ENCODE measurements at places on chromosomes 4 and X. TPM values are rescaled to one million over a fixed set of nuclear protein-coding genes. Genes with fewer than 3 reads are reported as not detected.
A peak's percentile ranks its signal among the peaks of the same experiment; 100 is the strongest.

GRCh38 chr4:85092943-85093342, 126.5 kb upstream of the WDFY3 start:
- no peak overlapping the region for H3K27ac ChIP-seq
- no peak for DNase-seq
- H3K36me3 ChIP-seq: no peaks in the 10 kb centered on the region
- H3K4me3 ChIP-seq: no peak overlapping the region

GRCh38 chr4:158810487-158811215, 41.8 kb downstream of the FNIP2 start:
- H3K27me3 ChIP-seq: no peaks in the 10 kb centered on the region
- no peak overlapping the region for H3K4me3 ChIP-seq
- peaks cover 68% of the 10 kb centered on the region for H3K4me1 ChIP-seq

- peak; percentile 46 for DNase-seq
- no peak overlapping the region for H3K27ac ChIP-seq
- no peaks in the 10 kb centered on the region for H3K27me3 ChIP-seq
- no peak overlapping the region for H3K4me3 ChIP-seq
- no peaks in the 10 kb centered on the region for H3K36me3 ChIP-seq
Observed at GRCh38 chr4:107183155-107183774, 147.2 kb upstream of the DKK2 start.

GRCh38 chr4:37742149-37742548, 56.0 kb upstream of the RELL1 start:
- peaks cover 3% of the 10 kb centered on the region for H3K4me1 ChIP-seq
- no peak for DNase-seq
- no peaks in the 10 kb centered on the region for H3K36me3 ChIP-seq
- H3K4me3 ChIP-seq: no peak overlapping the region
- peak overlapping the region; percentile 9 for H3K27ac ChIP-seq

GRCh38 chrX:3811331-3812311, 98.2 kb upstream of the PRKX start:
- DNase-seq: peak; percentile 31
- no peak overlapping the region for H3K27ac ChIP-seq

EDNRA gene
- polyA plus RNA-seq: 15.0 TPM

DNA sequence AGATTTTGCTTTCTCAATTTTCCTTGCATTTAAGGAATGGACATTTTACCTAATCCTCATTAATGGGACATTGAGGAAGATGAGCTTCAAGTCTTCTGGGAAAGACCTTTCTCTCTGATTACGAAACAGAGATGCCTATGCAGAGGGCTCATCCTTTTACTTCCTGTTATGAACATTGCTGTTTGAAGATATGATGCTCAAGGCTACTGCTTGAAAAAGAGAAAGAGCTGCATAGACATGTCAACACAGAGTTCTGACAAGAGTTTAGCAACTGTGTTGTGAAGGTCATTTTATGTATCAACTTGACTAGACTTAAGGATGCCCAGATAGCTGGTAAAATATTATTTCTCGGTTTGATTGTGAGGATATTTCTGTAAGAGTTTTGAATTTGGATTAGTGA, 13.8 kb upstream of the GNPDA2 start:
- H3K27me3 ChIP-seq: no peaks in the 10 kb centered on the region
- H3K27ac ChIP-seq: no peak overlapping the region

DNA sequence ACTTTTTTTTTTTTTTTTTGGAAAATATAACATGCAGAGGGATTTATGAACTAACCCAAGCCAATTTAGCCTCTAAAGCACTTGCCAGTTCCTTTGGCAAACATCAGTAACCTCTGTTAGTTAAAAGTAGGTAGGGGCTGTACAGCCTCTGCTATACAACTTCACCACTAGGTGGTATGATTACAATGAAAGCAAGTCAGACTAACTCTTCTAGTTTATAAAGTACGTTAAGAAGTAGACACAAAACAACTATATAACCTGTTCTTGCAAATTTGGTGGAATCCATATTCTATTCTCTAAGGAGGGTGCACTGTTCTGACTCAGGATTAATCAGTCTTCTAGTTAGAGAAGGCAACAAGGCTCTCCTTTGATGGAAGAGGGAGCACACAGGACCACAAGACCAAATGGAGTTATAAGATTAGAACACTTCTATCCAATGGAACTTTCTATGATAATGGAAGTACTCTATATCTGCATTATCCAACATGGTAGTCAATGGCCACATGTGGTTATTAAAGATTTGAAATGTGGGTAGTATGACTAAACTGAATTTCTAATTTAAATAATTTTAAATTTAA, 12.8 kb downstream of the AIMP1 start:
- no peaks in the 10 kb centered on the region for H3K4me1 ChIP-seq
- peak; percentile 7 for DNase-seq
- no peaks in the 10 kb centered on the region for H3K27me3 ChIP-seq
- H3K27ac ChIP-seq: no peak overlapping the region
- peaks cover 47% of the 10 kb centered on the region for H3K36me3 ChIP-seq
- no peak overlapping the region for H3K4me3 ChIP-seq

- no peaks in the 10 kb centered on the region for H3K27me3 ChIP-seq
- no peak overlapping the region for H3K27ac ChIP-seq
- peaks cover 18% of the 10 kb centered on the region for H3K4me1 ChIP-seq
- no peak overlapping the region for H3K4me3 ChIP-seq
- DNase-seq: no peak
Observed at GRCh38 chr4:105560421-105560848, 8.0 kb downstream of the ARHGEF38 start.

DNA sequence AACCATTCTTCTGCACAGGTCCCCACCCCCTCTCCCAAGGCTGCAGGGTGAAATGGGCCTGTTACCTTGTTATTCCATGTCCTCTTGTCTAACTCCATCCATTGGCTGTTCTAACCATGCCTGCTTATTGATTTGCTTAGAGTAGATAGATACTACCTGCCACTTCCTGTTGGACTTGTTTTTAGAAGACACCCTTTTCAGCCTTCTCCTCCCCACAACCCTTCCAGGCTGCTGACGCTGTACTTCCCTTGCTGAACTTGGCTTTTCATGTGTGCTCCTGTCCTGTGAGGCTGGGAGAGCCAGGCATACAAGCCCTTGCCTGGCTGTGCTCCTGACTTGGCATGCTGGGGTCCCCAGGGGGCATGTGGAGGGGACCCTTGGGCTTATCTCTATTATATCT, 81.9 kb downstream of the AASDH start:
- peaks cover 43% of the 10 kb centered on the region for H3K36me3 ChIP-seq
- H3K4me3 ChIP-seq: no peak overlapping the region
- H3K4me1 ChIP-seq: peaks cover 37% of the 10 kb centered on the region
- no peak for DNase-seq

ACTRT1 gene
- not detected for polyA plus RNA-seq

GRCh38 chr4:88649716-88650115, 47.9 kb downstream of the NAP1L5 start:
- no peak overlapping the region for H3K27ac ChIP-seq
- DNase-seq: no peak
- no peak overlapping the region for H3K4me3 ChIP-seq
- H3K27me3 ChIP-seq: no peaks in the 10 kb centered on the region

GRCh38 chr4:146179784-146180370, 4.4 kb downstream of the LSM6 start:
- DNase-seq: peak; percentile 9
- no peak overlapping the region for H3K27ac ChIP-seq
- peaks cover 6% of the 10 kb centered on the region for H3K4me1 ChIP-seq
- no peaks in the 10 kb centered on the region for H3K27me3 ChIP-seq

MTTP gene
- 459 TPM for polyA plus RNA-seq

DNA sequence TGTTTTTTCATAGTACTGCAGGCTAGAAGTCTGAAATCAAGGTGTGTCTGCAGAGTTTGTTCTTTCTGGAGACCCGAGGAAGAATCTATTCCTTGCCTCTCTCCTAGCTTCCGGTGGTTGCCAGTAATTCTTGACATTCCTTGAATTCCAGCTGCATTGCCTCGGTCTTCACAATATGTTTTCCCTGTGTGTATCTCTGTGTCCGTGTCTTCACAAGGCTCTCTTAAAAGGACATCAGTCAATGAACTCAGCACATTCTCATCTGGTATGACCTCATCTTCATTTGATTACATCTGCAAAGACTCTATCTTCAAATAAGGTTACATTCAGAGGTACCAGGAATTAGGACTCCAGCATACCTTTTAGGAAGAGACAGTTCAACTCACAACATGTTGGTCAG, 163.4 kb downstream of the BANK1 start:
- H3K27me3 ChIP-seq: no peaks in the 10 kb centered on the region
- H3K27ac ChIP-seq: no peak overlapping the region
- H3K4me1 ChIP-seq: no peaks in the 10 kb centered on the region
- no peaks in the 10 kb centered on the region for H3K36me3 ChIP-seq
- H3K4me3 ChIP-seq: no peak overlapping the region

GRCh38 chrX:70762285-70762684, 146.2 kb downstream of the TEX11 start:
- H3K36me3 ChIP-seq: no peaks in the 10 kb centered on the region
- no peaks in the 10 kb centered on the region for H3K4me1 ChIP-seq
- no peaks in the 10 kb centered on the region for H3K27me3 ChIP-seq
- H3K4me3 ChIP-seq: no peak overlapping the region
- DNase-seq: no peak
- no peak overlapping the region for H3K27ac ChIP-seq

PDK3 gene
- 13.3 TPM for polyA plus RNA-seq

GRCh38 chr4:176443117-176443516, 123.4 kb downstream of the SPCS3 start:
- H3K27me3 ChIP-seq: no peaks in the 10 kb centered on the region
- no peak overlapping the region for H3K4me3 ChIP-seq
- no peak for DNase-seq
- H3K36me3 ChIP-seq: no peaks in the 10 kb centered on the region
- no peak overlapping the region for H3K27ac ChIP-seq

LGI2 gene
- polyA plus RNA-seq: 3.0 TPM

GRCh38 chr4:90237751-90238530, 110.7 kb downstream of the CCSER1 start:
- H3K27me3 ChIP-seq: no peaks in the 10 kb centered on the region
- no peak overlapping the region for H3K4me3 ChIP-seq
- DNase-seq: no peak
- no peaks in the 10 kb centered on the region for H3K4me1 ChIP-seq

DNA sequence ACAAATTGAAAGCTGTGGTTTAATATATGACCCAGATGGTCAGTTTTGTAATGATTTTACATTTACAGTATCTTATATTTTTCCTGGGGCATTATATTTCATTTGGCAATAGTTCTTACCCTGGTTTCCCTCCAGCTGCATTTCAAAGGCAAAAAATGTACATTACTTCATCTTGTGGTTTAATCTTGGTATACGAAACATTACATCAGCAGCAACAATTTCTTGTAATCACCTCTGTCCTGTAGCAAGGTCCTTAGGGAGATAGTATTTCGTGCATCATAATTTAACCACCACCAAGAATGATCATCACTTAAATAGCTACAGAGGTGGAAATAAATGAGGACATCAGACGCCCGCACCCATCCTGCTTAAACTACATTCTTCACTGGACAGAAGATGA, 48.8 kb downstream of the HS6ST2 start:
- H3K36me3 ChIP-seq: no peaks in the 10 kb centered on the region
- no peaks in the 10 kb centered on the region for H3K4me1 ChIP-seq
- no peak for DNase-seq
- H3K27me3 ChIP-seq: no peaks in the 10 kb centered on the region

GAGE12J gene
- not detected for polyA plus RNA-seq

VEGFC gene
- 6.6 TPM for polyA plus RNA-seq

- H3K4me1 ChIP-seq: no peaks in the 10 kb centered on the region
- H3K27ac ChIP-seq: no peak overlapping the region
- no peaks in the 10 kb centered on the region for H3K36me3 ChIP-seq
- no peaks in the 10 kb centered on the region for H3K27me3 ChIP-seq
- no peak for DNase-seq
Observed at GRCh38 chr4:178296669-178297068, 854.4 kb upstream of the AGA start.

DNA sequence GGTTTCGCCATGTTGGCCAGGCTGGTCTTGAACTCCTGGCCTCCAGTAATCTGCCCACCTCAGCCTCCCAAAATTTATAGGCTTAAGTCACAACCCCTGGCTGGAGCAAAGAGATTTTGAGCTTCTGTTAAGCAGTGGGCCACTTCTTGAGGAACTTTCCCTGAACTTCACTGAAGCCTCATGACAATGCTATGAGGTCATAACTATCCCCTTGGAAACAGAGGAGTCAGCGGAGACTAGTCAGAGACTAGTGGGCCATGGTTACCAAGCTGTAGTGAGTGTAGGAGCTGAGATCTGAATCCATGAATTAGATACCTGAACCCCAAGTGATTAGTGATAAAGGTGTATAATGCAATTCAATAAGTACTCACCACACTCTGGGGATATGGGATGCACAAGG, 145.1 kb upstream of the MSX1 start:
- no peak for DNase-seq
- H3K4me3 ChIP-seq: no peak overlapping the region
- H3K27ac ChIP-seq: no peak overlapping the region
- H3K4me1 ChIP-seq: no peaks in the 10 kb centered on the region

GRCh38 chr4:132180020-132180427, 969.1 kb upstream of the PCDH10 start:
- no peak overlapping the region for H3K4me3 ChIP-seq
- H3K27me3 ChIP-seq: no peaks in the 10 kb centered on the region
- no peak overlapping the region for H3K27ac ChIP-seq
- no peaks in the 10 kb centered on the region for H3K36me3 ChIP-seq
- DNase-seq: no peak
- no peaks in the 10 kb centered on the region for H3K4me1 ChIP-seq

ETDB gene
- polyA plus RNA-seq: not detected

DNA sequence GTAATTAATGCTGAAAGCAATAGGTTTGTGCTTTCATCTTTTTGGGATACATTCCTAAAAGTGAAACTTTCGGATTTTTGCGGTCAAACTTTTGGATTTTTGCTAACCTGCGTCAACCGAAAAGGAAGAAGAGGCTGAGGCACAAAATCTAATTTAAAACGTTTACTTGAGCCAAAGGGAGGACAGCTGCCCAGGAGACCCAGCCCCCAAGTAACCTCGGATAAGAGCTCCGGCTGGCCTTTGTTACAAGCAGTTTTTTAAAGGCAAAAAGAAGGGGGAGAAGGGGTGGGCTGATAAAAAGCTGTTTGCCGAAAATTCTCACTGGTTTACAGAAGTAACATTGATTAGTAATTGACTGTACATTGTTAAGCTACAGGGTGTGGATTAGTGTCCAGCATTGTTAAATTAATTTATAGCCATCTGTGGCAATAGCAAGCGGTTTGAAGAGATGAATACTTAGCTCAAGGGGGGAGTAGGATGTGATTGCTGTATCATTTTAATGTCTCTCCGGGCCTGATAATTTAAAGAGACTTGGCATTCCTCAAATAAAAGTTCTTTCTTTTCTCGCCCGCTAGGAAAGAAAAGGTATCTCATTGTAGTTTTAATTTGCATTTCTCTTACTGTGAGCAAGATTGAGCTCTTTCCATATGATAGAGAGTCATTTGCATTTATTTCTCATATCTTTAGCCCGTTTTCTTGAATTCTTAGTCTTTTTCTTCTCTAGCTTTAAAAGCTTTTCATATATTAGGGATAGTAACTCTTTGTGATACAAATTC, 59.1 kb upstream of the USP9X start:
- no peaks in the 10 kb centered on the region for H3K27me3 ChIP-seq
- H3K4me1 ChIP-seq: peaks cover 16% of the 10 kb centered on the region
- no peak overlapping the region for H3K4me3 ChIP-seq

Data from large intestine (tissue), 12 donors.